Immature natural killer cell (primary cell): ENCODE measurements at places on chromosomes 6 and 20. TPM values are rescaled to one million over a fixed set of nuclear protein-coding genes. Genes with fewer than 3 reads are reported as not detected.
A peak's percentile ranks its signal among the peaks of the same experiment; 100 is the strongest.

GRCh38 chr6:842141-842540 is 149.2 kb upstream of the EXOC2 start:
- no peak for DNase-seq

- peak; percentile 42 for DNase-seq
These were observed 51.8 kb upstream of the MYB start for GRCh38 chr6:135129136-135129856.

GRCh38 chr6:9933677-9934076 is 481.2 kb downstream of the TFAP2A start:
- DNase-seq = no peak

The NMBR gene
- polyA plus RNA-seq = not detected

GRCh38 chr6:35343835-35344550 is 1.6 kb downstream of the PPARD start:
- DNase-seq = no peak

- no peak for DNase-seq
These were observed 182.4 kb upstream of the TSHZ2 start for GRCh38 chr20:52789716-52790115.

The PFDN4 gene
- polyA plus RNA-seq = 93.9 TPM

DNA sequence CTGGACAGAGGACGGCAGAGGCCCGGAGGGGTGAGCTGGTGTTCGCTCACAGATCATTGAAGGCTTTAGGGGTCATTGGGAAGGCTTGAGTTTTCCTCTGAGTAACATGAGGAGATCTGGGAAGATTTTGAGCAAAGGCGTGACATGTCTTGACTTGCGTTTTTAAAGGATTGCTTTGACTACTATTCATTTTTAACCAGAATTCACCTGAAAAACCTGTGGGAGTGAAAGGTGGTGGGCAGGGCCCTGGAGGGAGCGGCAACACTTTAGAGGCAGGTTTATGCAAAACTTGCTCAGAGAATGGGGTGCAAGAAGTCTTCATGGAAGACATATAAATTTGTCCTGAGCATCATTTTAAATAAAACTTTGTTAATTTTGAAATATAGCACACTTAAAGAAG is 72.2 kb upstream of the EEF1E1 start:
- DNase-seq = no peak

GRCh38 chr6:135054569-135055498 is at the start of gene HBS1L:
Gene HBS1L, minus strand, starts transcription at chr6:135054822. Its CDS starts 131 bp downstream, at chr6:135054691.
- DNase-seq = peak; percentile 96

The SLC35F1 gene
- not detected for polyA plus RNA-seq

DNA sequence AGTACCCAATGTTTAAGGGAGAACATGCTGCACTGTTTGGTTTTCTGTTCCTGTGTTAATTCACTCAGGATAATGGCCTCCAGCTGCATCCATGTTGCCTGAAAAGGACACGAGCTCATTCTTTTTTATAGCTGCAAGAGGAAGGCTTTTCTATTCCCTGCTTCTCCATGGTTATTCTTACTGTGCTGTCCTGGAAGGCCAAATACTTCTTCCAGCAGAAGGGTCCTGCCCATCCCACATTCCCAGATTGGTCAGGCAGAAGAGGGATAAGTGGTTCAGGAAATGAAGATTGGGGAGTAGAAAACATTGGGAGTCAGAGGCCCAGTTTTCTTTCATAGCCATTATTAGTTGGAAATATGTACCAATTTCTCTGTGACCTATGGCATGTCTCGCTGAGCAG is 122.4 kb downstream of the TCP11 start:
- DNase-seq = no peak

The PAK5 gene
- polyA plus RNA-seq = not detected

- DNase-seq = no peak
These were observed 16.3 kb downstream of the CENPQ start for GRCh38 chr6:49479308-49479970.

DNA sequence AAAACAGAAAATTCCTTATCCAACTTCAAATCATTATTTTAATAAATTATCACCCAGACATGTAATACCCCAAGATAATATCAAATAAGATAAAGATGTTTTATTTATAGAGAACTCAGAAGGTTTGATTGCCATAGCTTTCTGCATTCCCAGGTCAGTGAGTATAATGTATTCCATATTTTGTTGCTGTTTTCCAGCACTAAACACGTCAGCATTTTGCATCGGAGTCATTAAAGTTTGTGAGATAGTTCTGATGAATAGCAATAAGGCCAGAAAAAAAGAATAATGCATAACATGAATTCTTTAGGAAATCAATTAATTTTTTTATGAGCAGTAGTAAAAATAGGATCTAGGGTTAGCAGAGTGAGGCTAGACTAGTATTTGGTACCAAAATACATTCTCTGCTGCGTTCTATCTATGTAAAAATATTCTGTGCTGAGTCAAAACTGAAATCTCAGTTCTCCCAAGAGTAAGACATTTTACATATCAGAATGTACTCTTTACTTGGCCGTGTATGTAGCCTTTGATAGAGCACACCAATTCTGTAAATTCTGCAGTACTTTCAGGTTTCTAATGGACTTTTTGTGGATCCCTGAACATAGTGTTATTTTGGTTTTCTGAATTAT is 269.9 kb upstream of the AGPAT4 start:
- DNase-seq = no peak

The ADGRB3 gene
- not detected for polyA plus RNA-seq

The DAAM2 gene
- polyA plus RNA-seq = not detected

The CYP24A1 gene
- polyA plus RNA-seq = not detected

DNA sequence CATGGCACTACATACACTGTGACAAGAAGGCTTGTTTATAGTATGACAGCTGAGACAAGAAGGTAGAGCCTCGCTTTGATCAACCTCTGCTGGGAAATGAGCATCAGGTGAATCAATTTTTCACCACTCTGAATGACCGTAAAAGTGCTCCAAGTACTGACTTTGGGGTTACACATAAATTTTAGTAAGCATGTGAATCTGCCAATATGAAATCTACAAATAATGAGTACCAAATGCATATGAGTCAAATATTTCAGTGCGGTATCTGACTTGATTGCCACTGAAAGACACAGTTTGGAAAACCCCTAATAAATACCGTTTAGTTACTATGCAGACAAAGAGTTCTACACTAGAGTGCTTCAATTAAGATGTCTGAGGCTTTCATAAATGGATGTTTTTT is 77.8 kb downstream of the ATG5 start:
- DNase-seq = no peak

GRCh38 chr6:154683756-154684523 is 49.3 kb upstream of the SCAF8 start:
- DNase-seq = peak; percentile 11

The TMEM244 gene
- not detected for polyA plus RNA-seq

GRCh38 chr6:26304797-26305640 is 60.0 kb upstream of the BTN3A2 start:
- peak; percentile 64 for DNase-seq

- no peak for DNase-seq
These were observed 75.4 kb upstream of the LAMA2 start for GRCh38 chr6:128807577-128807976.

GRCh38 chr20:41140226-41141133 is 3.1 kb downstream of the PLCG1 start:
- DNase-seq = no peak

DNA sequence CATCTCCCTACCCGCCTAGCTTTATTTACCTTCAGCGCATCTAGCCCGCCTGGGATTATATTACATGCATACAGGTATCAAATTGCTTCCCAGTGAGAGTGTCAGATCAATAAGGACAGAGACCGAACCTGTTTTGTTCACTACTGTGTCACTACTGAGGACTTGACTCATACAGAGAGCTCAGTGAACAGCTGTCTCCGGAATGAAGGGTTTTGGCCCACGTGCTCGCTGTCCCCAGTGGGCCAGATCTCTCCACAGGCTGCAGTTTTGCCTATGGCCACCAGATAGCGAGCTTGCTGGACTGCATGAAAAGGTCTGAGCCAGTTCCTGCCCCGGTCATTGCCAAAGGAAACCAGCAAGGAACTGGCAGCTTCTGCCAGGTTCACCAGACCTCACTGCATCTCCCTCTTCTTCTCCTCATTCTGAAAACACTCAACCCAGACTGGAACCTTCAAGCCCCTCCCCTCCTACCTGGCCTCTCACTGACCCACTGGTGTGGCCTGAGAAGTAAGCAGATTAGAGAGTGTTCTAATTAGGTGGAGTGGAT is 150.8 kb downstream of the ZMYND8 start:
- DNase-seq = no peak
